Spinal cord (tissue), 10 donors: ENCODE measurements at places on chromosomes 12 and 14. TPM values are rescaled to one million over a fixed set of nuclear protein-coding genes. Genes with fewer than 3 reads are reported as not detected.

Gene TAPBPL
- 10.7 TPM for polyA plus RNA-seq

Gene ING4
- polyA plus RNA-seq = 104 TPM

Gene DENND5B
- 29.0 TPM for polyA plus RNA-seq

Gene C12orf43
- 24.9 TPM for polyA plus RNA-seq

Gene BDKRB2
- 1.3 TPM for polyA plus RNA-seq

Gene CPM
- polyA plus RNA-seq = 15.1 TPM

Gene KIF21A
- 106 TPM for polyA plus RNA-seq

Gene SERPINA12
- polyA plus RNA-seq = not detected

Gene DHRS2
- 1.3 TPM for polyA plus RNA-seq
